ENCODE measurements at places on chromosomes 4 and X.

DNA sequence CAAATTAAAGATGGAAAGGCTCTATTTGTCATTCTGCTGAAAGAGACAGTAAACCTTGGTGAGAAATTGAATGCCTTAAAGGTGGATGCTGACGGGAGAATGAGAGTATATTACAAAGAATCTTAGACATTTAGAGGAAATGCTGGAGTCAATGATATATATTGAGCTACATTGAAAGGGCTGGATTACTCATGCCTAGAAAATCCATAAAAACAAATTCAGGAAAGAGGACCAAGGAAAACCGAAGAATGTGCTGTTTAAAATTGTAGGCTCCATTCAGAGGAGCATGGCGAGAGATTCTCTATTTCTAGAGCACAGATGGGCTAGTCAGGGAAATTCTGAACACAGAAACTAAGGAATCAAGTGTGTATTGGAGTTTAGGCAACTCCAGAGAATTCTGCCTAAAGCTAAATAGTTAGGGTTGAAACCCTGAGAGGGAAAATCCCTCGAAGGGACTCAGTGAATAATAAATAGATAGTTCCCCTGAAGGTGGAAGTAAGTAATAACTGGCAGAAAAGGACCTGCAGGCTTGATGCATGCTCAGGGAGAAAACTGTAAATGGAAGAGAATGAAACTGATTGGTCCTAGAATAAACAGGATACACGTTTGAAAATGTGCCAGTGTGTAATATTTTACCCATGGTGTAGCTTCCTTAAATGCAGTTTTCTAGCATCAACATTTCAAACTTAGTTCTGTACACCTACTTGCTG, 1532.4 kb upstream of the TENM3 start:
- DNase-seq: peak; percentile 40

DNA sequence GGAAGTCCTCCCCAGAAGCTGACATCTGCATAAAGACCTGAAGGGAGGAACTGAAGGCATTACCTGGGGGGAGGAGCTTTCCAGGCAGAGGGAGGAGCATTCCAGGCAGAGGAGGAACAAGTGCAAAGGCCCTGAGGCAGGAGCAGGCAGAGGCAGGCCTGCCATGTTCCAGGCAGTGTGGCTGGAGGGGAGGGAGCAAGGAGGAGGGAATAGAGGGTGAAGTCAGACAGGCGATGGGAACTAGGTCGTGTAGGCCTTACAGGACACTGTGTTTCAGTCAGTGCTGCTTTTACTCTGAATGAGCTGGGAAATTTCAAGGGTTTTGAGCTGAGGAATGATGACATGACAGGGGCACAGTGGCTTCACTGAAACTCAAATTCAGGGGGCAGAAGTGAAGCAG, 292.7 kb downstream of the BCOR start:
- no peak for DNase-seq

- no peak for DNase-seq
Measured at GRCh38 chr4:166895771-166896170, 338.5 kb downstream of the SPOCK3 start.

- DNase-seq: no peak
Measured at GRCh38 chrX:54049801-54050200, 5.5 kb upstream of the PHF8 start.

DNA sequence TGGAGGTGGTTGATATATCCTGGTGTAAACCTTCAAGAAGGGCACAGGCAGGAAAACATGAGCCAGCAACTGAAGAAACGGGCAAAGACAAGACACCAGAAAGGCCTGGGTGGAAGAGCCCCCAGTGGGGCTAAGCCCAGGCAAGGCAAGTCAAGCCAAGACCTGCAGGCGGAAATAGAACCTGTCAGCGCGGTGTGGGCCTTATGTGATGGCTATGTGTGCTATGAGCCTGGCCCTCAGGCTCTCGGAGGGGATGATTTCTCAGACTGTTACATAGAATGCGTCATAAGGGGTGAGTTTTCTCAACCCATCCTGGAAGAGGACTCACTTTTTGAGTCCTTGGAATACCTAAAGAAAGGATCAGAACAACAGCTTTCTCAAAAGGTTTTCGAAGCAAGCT, 7.2 kb downstream of the ZFP42 start:
- DNase-seq: no peak

- DNase-seq: no peak
Measured at GRCh38 chr4:17187003-17187402, 288.6 kb upstream of the LDB2 start.

GRCh38 chr4:41456559-41457101, 81.3 kb upstream of the LIMCH1 start:
- no peak for DNase-seq

Measured in astrocyte of the spinal cord (primary cell).